ENCODE measurements at places on chromosomes 11 and 22. TPM values are rescaled to one million over a fixed set of nuclear protein-coding genes. Genes with fewer than 3 reads are reported as not detected.

The CCDC88B gene
- 8.2 TPM for total RNA-seq

The ARHGEF17 gene
- 169 TPM for total RNA-seq

The PLAAT5 gene
- total RNA-seq, result 4.2 TPM

The CHRM1 gene
- 0.16 TPM for total RNA-seq

- ATAC-seq, result no peak
Measured at GRCh38 chr11:9089061-9089460, 2.3 kb downstream of the SCUBE2 start.

DNA sequence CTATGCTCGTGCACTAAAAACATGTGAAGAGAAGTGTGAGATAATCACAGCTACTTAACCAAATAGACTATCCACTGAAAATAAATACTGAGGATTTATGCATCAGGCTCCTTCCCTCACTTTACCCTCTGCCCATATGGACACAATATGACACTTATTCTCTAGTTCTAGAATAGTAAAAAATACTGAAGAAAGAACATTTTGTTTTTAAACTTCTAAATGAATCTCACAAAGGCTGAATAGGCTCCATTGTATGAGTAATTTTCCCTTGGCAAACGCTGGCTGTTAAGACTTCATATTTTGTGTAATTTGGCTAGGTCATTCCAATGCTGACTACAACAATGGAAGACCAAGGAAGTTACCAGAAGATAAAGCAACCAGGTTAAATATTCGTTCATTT, 9.9 kb downstream of the HPS5 start:
- no peak for ATAC-seq

- ATAC-seq, result no peak
Measured at GRCh38 chr11:20155683-20156279, 4.5 kb downstream of the DBX1 start.

DNA sequence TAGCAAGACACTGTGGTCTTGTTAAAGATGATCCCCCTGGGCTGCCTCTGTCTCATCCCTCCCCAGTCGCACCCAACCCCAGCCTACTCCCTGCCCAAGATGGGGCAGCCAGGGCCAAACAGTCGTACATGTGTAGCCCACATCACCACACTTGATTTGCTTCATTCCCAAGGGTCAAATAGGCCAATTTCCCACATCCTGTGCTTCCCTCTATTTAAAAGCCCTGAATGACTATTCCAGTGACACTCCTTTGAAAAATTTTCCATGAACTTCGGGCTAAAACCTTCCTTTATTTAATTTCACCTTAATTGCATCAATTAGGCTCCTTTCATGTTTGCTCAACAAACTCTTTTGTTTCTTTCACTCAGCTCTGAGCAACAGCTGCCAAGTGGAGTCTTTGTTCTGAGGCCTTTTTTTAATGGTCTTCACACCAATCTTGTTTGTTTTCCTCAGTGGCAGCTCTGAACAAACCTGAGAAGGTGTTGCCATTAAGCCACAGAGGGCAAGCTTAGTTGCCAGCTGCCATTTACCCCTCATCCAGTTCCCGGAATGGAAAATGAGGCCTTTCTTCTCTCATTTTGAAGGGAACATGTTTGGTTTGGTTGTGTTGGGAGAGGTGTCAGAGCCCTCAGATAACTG, 126.9 kb downstream of the APIP start:
- no peak for ATAC-seq

GRCh38 chr11:134152696-134153095, 71.1 kb downstream of the NCAPD3 start:
- ATAC-seq, result no peak

GRCh38 chr22:49417833-49418232, 409.8 kb downstream of the BRD1 start:
- no peak for ATAC-seq

DNA sequence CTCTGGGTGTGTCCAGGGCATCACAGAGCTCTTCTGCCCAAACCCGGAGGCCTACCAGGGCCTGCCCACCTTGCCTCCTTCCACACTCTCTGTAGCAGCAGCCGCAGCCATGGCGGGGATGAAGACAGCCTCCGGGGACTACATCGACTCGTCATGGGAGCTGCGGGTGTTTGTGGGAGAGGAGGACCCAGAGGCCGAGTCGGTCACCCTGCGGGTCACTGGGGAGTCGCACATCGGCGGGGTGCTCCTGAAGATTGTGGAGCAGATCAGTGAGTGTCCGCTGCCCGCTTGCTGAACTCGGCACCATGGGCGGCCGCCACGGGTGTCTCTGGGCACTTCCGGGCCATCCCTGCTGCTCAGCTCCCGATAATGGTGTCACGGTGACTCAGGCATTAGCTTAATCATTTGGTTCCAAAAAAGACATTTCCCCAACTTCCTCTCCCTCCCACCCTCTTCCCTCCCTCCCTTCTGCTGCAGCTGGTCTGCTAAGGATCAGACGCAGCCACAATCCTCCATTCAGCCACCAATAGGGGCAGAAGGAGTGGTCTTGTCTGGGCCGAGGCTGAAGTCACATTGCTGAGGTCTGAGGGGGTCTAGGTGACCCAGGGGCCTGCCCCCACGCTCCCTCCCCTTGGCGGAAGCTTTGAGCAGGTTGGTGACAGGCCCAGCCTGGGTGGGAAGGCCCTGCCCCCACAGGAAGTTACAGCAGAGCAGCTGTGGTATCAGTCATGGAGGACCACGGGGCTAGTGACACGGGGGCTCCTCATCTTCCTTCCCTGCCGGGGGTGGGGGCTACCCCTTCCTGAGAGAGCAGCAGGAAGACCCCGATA, 950 bp downstream of the FERMT3 start:
- peak; percentile 69 for ATAC-seq

- ATAC-seq, result no peak
Measured at GRCh38 chr22:37472418-37473006, 13.7 kb downstream of the MFNG start.

DNA sequence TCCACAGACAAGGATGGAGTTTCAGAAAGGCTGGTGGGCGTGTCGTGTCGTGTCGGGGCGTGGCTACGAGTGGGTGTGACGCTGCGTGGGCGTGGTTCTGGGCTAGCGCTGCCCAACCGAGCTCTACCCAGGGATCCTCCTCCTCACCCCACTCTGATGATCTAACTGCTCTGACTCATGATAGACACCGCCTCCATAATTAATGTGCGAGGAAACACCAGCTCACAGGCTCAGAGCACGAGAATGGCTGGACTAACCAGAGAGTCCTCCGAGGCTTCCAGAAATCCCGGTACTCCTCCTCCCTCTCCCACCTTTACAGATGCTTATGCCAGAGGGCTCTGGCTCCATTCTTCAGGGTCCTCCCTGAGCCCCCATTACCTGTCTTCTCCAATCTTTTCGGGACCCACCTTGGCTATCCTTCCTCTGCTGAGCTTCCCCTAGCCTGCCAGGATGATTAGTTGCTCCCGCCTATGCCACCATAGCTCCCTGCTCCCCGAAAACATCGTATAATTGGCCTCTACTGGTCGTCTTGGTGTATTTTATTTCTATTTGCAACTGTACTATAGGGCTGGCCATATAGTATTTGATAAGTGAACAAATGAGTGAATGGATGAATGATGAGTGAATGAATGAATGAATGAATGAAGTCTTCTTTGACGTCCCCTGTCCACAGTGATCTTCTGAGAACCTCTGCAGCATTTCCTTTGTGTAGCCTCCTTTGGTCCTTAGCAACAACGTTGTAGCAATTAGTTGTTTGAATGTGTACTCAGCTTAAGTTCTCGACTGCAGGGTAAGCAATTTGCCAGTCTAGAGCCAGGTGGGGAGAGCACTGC, 21.7 kb downstream of the TMPRSS13 start:
- ATAC-seq, result peak; percentile 97

Measured in gastroesophageal sphincter (tissue), 4 donors.